ENCODE measurements at places on chromosomes 2 and 18.

GRCh38 chr18:3615374-3615985 is 165.5 kb downstream of the TGIF1 start:
- DNase-seq: no peak

- no peak for DNase-seq
These were observed 1250.1 kb upstream of the GYPC start for GRCh38 chr2:125405816-125406215.

- peak; percentile 49 for DNase-seq
These were observed 806 bp downstream of the ZNF407 start for GRCh38 chr18:74598350-74599001.

GRCh38 chr2:30981096-30981495 is 157.1 kb downstream of the GALNT14 start:
- peak; percentile 15 for DNase-seq

DNA sequence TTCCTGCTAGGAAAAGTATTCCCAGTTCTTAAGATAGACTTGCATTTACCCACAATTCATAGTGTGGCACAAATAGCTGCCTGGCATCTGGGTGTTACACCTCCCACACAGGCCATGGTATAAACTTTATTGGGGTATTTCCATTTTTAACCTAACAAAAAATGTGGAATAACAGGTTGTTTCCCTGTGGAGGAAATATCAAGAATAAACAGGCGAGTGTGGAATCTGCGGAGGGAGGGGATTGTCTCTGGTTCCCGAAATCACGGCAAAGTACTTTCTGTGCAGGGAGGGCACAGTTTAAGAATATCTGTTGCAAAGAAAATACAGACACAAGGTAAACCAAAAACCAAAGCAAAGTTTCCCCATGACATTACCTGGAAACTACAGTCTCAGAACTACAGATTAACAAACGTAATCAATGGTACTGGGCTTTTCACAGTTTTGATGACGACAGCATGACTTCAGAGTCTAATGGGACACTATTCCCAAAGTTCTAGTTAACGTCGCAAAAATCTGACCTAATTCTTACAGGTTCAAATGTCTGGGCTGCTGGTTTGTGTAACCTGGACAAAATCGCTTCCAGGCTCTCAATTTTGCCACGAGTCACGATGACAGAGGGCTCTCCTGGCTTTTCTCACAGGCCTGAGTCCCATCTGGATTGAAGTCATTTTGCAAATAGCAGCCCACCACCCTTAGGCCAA is 1.4 kb downstream of the STARD7 start:
- DNase-seq: no peak

DNA sequence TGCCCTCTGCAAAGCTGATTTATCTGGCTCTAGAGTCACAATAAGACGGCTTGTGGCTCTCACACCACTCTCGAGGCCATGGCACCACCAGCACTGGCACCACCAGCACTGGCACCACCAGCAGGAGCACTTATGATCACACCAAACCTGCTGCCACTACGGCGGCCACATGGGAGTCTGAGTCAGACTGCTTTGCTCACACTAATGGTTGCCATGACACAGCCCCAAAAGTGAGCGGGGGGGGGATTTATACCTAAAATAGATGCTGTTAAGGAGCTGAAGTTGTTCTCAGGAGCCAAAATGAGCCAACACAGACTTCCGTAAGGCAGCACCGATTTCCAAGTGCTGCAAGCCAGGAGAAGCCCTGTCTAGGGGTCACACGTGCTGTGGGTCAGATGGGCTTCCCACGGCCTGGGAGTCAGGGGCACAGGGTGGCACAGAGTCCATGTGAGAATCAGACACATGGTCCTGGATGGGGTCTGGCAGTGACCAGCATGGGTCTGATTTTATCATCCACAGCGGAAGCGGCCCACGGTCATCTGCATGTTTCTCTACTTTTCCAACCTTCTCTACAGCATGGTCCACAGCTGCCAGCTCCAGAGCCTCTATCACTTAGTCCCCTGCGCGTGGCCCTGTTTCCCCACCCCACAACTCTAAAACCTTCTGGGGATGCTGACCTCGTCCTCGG is 16.7 kb downstream of the DNMT3A start:
- no peak for DNase-seq

GRCh38 chr2:172011812-172012575 is 12.2 kb downstream of the METAP1D start:
- no peak for DNase-seq

DNA sequence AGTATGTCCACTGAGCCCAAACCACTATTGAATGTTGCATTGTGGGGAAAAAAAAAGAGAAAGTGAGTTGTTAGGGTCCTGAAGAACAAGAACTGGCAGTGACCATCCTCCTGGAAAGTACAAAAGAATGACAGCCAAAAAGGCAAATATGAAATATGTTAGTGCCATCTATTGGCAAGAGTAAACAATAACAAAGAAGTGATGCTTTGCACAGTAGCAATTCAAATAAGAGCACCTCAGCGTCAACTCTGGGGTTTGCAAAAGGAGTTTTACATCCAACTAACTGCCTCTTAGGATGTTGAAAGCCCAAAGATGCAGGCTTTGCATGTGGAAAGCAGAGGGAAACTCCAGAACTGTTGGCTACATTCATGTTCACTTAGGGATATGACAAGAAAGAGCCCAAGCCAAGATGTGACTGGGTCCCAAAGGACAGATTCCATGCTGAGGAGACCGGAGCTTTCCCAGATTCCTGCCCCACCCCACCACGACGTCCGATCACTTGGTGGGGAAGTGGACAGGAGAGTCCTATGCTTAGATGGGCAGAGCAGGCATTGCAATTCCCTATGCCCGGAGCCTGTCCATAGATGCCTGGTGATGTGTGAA is 15.6 kb downstream of the TRABD2A start:
- DNase-seq: peak; percentile 14

DNA sequence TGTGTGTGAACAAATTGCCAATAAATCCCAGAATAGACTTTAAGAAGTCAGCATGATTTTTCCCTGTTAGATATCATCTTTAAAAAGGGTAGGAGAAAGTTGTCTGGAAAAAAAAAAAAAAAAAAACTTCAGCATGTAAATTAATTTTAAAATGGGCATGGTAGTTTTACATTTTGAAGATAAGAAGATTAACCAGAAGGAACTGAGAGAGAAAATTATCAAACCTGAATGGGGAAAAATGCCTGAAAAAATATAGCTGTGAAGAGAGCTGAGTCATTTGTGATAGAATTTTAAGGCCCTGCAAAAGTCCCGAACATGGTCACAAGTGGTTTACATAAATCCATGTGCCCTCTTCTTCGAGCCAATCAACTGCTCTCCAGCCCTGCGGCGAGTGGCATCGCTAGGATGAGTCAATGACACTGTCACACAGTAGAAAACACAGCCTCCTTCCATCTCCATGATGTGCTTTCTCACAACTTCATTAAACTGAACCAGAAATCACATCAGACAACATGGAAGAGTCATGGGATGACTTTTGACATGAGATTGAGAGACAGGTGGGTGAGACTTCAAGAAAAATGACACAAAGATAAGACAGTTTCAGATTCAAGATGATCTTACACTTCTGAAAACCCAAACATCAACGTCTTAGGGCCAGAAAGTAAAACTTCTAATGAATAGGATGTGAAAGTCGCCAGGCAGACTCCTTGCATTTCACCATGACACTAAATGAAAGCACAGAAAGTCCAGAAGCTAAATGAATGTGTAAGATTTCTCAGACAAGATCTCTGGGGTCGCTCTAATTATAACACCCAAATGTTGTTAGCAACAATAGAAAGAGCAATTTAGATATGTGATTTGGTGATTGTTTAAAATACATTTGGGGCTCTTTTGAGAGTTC is 273.0 kb upstream of the ID2 start:
- DNase-seq: no peak

DNA sequence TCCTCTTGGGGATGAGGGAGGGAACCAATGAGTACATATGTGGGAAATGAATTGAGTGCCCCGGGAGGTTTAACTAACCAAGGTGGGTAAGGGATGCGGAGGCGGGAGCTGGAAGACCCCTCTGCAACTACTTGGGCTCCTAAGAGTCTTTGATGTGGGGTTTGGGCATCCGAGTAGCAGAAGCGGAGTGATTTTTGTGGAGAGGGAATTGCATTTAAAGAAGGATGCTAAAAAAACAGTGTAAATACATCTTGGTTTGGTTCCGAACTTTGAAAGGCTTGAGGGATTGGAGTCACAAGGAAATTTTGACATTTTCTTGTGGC is 215.7 kb downstream of the MCFD2 start:
- DNase-seq: no peak

Data from NCI-H446 (cell line).